ENCODE measurements at places on chromosomes 12 and 14.

DNA sequence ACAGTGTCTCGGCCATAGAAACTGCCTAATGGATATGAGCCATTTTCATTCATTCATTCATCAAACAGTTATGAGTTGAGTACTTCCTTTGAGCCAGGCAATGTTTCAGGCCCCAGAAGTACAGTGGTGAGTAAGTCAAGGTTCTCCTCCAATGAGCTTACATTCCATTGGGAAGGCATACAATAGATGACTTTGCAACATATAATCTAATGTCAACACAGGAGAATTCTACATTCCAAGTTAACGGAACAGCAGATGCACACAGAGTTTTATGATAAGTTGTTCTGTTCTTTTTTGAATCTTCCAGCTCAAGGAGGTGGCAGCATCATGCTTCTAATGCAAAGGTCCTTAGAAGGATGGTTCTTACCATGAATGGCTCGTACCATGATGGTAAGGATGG, 3.2 kb upstream of the RFC5 start:
- DNase-seq, result no peak

- DNase-seq, result no peak
Observed at GRCh38 chr14:96098999-96099335, 59.8 kb downstream of the C14orf132 start.

GRCh38 chr12:53991077-53991460, 6.1 kb downstream of the HOXC10 start:
- DNase-seq, result no peak

DNA sequence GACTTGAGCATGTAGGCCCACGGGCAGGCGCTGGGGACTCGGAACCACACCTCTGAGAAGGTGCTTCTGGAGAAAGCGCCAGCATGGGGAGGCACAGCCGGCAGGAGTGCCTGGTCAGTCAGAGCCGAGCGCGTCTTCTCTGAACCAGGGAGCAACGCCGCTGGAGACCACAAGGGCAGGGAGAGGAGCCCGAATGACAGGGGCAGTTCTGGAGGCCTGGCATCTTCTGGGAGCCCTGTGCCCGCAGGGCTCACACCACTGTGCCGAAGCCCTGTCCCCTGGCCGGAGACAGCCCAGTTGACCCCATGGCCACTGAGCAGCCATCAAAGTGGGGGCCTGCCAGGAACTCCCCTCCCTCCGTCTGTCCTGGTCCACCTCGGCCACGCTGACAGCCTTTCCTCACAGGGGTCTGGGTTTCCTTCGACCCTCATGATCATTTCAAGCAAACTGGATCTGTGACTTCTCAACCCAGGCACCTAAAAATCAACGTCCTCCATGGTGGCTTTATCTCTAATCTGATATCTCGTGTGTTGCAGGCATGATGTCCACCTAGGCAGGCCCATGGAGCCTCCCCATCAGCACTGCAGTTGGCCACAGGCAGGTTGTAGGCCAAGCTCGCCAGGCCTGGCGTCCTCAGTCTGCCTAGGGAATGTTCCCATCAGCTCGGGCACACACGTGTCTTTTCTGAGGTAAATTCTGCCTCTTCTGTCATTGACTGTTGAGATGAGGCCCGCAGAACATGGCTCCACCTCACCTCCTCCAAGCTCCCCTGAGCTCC, 299.3 kb upstream of the RTL1 start:
- DNase-seq, result no peak

- DNase-seq, result no peak
Observed at GRCh38 chr14:95272057-95272456, 47.7 kb downstream of the CLMN start.

GRCh38 chr14:76413106-76413961, 37.4 kb downstream of the ESRRB start:
- DNase-seq, result no peak

DNA sequence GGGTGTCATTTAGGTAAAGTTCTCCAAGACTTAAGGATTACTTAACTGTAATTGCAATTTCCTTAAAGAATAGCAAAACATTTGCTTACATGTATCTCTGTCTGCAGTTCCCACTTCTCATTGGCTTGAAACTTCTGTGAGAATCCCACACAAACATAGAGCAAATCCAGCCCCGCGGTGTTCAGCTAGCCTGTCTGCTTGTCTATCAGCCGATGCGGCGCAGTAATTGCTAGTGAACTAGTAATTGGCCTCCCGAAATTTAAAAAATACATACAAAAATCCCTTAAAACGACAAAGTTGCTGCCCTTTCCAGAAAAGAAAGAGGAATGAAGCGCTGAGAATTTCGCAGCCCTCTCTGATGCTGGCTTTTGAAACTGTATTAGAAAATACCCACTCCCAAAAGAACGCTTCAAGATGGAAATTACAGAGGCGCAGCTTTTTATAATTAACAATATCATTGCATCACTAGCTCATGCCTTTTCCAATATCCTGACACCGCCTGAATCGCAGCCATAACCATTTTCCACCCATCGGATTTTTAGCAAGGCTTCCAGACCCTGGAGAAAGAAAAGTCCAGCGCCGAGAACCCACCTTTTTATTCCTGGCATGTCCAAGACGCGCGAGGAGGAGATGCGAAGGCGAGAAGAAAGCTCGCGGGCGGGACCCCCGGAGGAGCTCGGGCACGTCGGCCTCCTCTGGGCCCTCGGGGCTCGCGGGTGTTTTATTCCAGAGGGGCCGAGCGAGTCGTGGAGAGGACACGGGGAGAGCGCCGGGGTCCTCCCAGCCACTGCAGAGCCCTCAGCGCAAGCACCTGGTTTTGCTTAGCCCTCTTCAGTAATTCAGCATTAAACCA, 646 bp downstream of the FBLN5 start:
- DNase-seq, result peak; percentile 11

DNA sequence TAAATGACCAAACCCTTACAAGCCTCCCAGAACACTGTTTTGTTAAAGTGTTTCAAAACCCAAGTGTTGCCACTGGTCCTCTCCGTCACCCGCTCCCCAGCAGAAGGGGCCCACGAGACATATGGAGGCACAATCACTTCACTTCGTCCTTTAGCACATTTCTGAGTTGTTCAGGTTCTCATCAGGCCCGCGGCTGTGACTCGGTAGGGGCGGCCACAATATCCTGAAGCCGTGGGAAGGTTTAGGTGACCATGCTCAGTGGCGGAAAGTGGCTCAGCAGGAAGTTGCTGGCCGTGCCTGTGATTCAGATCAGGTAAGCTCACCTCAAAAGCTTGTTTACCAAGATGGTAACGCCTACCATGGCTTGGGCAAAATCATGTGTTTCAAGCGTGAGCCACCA, 227.5 kb downstream of the GLT1D1 start:
- no peak for DNase-seq

DNA sequence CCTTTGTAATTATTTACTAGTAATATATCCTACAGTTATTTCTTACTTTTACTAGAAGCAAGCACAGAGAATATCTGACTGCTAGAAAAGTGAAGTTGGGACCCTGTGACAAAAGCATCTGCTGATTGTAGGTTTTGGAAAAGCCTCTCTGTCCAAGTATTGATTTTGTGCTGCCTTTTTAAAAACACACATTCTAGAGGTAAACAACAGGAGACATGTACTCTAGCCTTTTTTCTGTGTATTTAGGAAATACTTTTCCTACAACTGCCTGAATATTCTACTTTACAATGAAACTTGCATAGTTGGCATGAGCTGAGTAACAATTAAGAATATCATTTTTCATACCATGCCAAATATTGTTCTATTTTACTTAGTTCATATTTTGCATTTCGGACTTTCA, 1249.0 kb downstream of the SLC16A7 start:
- no peak for DNase-seq

GRCh38 chr12:103580026-103580425, 7.0 kb upstream of the STAB2 start:
- no peak for DNase-seq

GRCh38 chr12:97299847-97300246, 162.8 kb upstream of the RMST start:
- DNase-seq, result no peak

GRCh38 chr12:11689591-11690186, 40.2 kb downstream of the ETV6 start:
- no peak for DNase-seq

GRCh38 chr12:95016120-95016519, 12.6 kb upstream of the NDUFA12 start:
- DNase-seq, result no peak

DNA sequence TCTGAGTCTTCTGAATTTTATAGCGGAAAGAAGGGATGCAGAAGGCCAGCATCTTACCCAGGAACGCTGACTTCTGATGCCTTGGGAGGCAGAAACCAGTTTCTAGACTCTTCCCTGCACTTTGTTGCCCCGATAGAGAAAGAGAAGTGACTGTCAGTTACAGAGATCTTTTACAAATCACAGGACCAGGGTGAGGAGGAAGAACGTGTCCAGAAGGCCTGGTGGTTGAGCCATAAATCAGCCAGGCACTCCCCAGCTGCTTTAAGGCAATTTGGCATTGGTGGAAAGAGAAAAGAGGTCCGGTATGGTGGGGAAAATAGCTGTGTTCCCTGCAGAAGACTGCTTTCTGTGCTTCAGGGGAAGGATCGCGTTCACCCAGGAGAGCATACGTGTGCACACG, 88.7 kb upstream of the KCNA1 start:
- DNase-seq, result no peak

DNA sequence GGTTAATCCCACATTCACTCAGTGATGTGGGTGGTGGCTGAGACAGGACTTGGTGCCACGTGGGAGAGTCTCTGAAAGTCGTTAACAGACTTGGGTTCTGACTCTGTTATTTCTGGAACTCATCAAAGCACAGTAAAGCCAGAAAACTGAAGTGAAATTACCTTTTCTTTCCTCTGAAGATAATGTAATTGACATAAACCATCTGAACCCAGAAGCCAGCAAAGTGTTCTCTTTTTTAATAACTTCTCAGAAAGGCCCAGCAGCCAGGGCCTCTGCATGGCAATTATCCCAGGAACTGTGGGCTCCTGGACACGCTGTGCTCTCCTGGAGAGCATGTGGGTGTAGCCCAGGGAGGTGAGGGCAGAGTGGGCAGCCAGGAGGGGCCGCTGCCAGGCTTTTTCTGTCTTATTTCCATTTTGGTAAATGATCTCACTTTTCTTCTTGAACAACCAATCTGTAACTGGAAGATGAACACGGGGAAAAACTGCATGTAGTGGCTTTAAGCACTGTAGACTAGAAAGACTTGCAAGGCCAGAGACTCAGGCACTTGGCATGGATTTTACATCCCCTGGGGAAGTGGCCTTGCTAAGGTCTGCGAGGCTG, 444.1 kb upstream of the TMEM132C start:
- no peak for DNase-seq

DNA sequence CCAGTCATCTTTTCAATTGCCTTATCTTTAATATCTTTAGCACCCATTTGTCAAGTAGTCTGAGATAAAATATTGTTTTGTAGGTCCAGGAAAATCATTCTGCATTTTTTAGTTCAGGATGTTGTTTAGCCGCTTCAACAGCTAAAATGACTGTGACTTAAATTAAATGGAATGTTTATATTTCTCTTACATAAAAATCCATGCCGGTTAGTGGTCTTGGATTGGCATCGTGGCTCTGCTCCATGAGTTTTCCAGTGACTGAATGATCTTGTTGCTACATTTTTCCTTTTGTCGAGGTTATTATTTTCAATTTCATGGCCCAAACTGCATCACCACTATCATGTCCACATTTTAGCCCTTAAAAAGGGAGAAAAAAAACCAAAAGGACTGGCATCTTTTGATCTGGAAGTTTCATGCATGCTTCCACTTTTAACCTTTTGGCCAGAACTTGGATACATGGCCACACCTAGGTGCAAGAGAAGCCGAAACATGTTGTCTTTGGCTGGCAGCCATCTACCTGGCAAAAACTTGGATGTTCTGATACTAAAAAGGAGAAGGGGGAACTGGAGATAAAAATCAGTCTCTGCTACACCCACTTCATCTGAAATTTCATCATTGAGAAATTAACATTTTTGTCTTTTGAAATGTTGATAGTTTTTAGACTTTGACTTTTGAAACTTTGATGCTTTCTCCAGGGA, 142.4 kb downstream of the OTOGL start:
- no peak for DNase-seq

DNA sequence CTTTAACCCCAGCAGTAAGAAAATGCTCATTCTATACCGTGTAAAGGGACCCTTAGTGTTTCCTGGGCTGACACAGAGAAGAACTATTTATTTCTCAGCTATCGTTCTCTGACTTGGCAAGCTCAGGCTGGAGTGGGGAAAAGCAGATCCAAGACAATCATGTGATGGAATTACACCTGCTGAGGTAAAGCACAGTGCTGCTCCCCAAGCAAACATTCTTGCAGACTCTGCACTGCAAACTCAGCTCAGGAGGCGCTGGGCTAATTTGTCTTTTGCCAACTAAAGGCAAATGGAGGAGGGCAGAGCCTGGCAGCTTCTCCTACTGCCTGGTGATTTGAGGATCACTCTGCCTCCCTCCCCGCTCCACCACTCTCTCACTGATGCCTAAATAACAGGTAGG, 57.8 kb upstream of the FUT8 start:
- no peak for DNase-seq

DNA sequence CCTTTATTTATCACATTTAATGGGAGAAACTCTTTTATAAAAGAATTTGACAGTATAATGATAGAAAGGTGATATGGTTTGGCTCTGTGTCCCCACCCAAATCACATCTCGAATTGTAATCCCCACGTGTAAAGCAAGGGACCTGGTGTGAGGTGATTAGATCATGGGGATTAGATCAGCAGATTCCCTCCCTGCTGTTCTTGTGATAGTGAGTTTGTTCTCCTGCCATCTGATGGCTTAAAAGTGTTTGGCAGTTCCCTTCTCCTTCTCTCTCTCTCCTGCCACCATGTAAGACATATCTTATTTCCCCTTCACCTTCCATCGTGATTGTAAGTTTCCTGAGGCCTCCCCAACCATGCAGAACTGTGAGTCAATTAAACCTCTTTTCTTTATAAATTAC, 1110.3 kb downstream of the FLRT2 start:
- no peak for DNase-seq

DNA sequence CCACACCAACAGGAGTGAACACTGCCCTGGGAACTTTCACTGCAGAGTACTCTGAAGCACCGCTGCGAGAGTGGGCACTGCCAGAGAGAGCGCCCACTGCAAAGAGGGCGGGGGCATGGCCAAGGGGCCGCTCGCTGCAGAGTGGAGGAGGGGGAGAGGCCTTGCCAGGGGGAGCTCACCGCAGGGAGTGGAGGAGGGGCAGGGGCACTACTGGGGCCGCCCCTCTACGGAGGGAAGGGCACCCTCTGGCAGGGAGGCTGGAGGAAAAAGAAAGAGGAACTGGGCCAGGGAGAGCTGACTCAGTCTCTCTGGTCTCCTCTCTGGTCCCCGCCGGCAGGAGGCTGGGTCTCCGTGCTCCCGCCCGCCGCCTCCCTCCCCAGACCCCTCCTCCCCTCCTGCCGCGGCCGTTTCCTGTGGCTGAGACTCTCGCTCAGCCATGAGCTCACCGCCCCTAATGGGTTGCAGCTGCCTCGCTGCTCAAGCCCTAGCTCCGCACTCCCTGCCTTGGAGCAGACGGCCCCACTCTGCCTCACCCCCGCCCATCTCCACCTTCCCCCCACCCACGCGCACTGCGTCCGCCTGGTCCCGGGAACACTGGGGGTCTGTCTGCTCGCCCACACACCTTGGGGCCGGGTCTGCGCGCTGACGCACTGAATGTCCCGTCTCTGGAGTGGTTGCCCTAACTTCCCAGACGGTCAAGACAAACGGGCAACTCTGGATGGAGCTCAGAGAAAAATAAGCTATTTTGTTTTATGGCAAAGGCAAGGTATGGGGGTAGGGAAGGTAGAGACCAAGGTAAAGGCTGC, 1.3 kb downstream of the ARHGEF40 start:
- peak; percentile 94 for DNase-seq

GRCh38 chr14:36717363-36717762, 55.7 kb downstream of the PAX9 start:
- no peak for DNase-seq

GRCh38 chr12:98896938-98897337, 251.8 kb downstream of the APAF1 start:
- DNase-seq, result peak; percentile 10
